ENCODE measurements at places on chromosomes 5 and 9.

GRCh38 chr5:83172655-83173054 lies 95.3 kb downstream of the XRCC4 start:
- no peak for DNase-seq

- no peak for DNase-seq
These were observed 1.1 kb upstream of the NADK2 start for GRCh38 chr5:36242534-36243485.

DNA sequence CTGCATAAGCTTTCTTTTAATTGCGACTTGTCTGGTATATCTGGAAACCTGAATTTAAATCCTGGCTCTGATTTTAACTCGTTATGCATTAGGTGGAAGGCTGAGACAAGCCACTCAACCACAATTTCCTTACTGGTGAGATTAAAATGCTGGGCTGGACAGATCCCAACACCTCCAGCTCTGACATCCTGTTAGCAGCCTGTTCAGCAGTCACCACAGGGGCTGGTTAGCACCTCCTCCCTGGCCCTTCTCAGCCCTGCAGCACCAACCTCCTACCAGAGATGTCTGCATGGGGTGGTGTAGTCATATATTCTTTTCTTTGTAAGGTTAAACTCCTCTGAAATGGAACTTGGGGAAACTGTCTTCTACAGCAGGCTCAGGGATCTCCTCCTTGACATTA lies 156.5 kb upstream of the NFIL3 start:
- no peak for DNase-seq

DNA sequence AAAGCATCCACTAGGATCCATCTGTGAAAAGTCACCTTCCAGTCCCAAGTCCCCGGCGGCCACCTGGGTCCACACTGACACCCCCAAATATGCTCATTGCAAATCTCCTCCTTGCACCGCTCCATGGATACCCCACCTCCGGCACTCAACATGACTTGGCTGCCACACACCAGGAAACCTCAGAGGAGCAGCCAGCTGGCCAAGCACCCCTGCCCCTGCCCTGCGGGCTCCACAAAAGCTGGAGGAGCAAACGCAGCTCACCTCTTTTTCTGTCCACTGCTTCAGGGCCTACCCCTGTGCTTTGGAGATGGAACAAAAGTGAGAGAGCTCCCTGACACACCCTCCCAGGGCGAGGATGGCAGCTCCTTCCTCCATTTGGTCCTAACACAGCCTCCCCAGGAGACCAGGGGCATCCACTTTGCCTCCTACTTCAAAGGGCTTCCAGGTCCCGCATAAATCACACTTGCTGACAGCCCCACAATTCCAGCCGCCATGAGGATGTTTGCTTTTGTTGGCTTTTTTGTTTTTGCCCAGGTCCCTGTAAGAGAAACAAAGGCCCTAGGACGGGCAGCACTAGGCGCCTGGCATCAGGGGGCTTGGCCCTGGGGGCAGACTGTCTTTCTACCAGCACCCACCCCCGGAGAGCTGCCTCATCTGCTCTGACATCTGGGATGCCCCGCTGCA lies 14.8 kb downstream of the ROR2 start:
- DNase-seq = no peak

DNA sequence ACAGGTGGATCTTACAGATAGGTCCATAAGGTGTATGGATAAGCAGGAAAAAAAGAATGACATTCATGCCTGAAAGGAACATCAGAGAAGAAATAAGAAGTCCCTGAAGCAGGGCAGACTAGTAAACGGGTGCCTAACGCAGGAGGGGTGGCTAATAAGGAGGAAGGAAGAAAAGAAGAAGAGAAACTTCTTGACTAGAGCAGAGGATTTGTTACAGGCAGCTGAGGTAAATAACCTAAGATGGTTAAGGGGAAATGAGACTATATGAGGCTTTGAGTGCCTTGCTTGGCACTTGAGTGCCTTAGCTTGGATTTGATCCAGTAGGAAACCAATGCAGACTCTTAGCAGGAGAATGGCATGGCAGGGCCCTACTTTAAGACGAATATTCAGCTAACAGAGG lies 313.5 kb upstream of the PDE4D start:
- no peak for DNase-seq

GRCh38 chr9:123007269-123007668 lies 26.2 kb upstream of the GPR21 start:
- no peak for DNase-seq

DNA sequence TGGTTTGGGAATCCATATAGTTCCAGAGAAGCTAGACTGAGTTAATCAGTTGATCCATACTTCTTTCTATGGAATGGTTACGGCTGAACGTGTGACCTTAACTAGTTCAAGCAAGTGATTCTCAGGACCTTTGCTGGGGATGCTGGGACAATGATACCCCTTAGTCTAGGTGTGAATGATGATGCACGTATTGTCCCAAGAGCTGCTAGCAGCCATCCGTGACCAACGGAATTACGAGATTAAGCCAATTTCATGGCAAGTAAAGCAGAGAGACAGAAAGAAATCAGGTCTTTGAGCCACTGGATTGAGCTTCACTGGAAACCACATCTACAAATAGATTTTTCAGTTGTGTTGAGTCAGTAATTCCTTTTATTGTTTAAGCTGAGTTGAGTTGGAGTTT lies 99.2 kb upstream of the LIFR start:
- no peak for DNase-seq

DNA sequence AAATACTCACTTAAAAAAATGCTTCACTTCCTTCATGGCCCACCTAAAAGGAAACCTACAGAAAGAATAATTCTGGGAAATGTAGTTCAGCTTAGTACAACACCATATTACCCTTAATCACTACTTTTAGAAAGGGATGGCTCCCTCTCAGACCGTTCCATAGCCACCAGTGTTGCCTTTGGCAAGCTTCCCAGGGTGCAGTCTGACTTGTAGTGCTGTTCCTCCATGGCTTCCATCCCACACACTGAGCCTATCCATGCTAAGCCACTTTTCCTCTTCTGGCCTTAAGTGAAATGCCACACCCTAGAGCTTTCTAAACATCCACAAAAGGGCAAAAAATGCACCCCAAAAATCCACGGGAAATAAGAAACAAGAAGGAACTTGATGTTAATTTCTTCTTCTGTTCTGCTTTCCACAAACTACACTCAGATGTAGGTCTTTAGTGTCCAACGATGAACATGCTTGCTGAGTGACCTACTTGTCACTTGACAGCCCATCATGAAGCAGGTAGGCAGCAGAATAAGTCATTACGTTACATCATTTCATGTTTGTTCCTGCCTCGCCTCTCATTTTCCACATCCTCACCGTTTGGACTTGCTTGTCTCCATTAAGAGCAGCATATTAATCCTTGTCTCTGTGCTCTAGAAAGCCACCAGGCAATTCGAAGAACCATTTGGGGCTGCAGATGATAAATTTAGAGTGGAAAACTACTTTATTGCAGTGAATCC lies 391.1 kb upstream of the GRAMD2B start:
- DNase-seq = no peak

DNA sequence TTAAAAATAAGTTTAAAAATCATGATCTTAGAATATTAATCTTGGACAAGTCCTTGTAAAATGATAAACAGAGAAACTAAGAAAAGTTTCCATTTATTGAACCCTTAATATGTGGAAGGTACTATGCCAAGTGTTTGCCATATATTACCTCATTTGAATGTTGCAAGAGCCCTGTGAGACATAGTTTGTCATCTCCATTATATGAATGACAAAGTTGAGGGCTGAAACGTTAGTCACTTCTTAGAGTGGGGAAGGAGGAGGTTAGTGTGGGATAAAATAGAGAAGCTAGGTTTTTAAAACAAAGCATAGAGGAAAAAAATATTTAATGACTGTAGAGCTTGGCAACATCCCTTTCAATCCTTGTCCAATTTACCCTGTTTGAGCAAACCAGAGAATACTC lies 2.0 kb downstream of the TNC start:
- no peak for DNase-seq

DNA sequence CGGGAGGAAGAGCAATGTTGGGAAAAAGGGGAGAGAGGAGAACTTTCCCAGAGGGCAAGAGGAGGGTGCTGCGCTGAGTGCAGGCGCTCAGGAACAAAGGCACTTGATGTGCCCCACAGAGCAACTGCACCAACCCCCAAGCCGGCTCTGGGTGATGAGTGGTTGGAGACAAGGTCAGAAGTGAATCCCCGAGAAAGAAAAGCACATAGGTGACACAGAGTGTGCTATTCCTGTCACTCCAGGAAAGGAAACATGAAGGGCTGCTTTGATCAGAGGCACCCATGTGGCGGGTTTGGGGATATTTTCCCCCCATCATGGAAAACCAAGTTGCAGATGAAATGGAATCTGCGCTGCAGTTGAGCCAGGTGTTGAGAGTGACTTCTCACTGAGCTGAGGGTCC lies 20.7 kb upstream of the SLC25A48 start:
- no peak for DNase-seq

- DNase-seq = no peak
These were observed 456.6 kb downstream of the ARHGEF28 start for GRCh38 chr5:74082512-74083055.

DNA sequence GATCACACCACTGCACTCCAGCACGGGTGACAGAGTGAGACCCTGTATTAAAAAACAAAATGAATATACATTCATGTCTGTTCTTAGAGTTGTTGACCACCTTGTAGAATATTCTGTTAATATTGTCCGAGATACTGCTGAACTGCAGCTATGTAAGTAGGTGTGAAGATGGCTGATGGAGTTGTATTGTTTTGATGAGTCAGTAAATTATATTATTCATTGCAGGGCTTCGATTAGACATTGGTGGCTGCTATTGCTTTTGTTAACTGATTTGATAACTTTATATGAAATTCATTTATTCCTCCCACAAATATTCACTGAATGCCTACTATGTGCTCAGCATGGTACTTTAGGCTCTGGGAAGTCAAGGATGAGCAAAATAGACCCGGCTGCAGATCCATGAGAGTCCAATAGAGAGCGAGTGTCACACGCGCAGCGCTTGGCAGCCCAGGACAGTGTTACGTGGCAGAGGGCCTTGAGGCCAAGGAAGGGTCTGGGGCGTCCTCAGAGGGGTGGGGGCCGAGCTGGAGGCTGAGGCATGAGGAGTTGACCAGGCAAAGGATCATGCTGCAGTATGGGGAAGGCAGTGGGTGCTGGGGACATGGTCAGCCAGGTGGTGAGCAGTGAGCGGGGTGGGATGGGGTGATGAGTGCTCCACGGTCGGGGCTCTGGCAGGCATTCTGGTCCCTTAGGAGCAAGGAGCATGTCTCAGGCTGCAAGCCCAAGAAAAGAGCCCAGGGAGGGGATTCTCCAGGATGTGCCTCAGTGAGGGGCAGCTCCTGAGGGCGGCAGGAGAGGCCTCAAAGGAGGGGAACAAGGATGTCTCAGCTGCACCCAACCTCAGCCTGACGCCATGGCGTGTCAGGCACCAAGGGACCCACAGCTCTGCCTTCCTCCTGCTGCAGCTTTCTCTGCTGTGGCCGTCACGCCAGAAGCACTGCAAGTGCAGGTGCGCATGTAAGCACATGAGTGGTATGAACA lies 243.5 kb downstream of the GADD45G start:
- no peak for DNase-seq

GRCh38 chr9:126515001-126515872 lies 98.5 kb upstream of the LMX1B start:
- no peak for DNase-seq

DNA sequence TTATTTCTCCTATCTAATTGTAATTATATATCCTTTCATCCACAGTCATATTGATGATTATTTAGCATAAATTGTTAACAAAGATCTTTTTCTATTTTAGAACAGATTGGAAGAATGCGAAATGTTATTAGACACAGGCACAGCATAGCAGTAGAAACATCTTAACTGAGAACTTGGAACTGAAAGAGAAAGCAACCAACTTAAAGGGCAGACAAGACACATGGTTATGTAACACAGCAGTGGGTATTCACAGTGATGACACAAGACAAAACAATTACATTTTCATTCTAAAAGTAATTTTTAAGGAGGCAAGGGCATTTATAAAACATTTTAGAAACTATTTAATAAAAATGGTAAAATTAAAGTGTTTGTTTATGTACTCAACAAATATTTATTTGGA lies 57.7 kb upstream of the MEF2C start:
- no peak for DNase-seq

DNA sequence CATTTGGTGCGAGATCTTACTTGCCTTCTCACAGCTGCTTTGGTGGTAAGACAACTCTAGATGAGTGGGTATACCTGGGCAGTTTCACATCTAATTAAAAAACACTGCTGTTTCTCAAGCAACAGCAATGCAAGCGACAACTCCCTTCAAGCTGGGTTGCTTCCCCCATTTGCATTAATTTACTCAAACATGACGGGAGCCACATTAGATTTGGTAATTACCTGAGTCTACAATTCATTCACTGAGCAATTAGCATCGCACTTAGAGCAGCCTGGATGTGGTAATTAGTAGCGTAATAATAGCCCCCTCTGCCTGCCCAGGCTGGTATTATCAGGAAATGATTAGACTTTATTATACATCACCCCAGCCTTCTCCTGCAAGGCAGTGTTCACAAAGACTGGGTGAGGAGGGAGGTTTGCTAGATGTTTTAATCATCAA lies 73.4 kb downstream of the FBXO38 start:
- peak; percentile 43 for DNase-seq

- no peak for DNase-seq
These were observed 35.1 kb downstream of the TGFBI start for GRCh38 chr5:136063778-136064465.

- no peak for DNase-seq
These were observed 7.5 kb upstream of the PAM start for GRCh38 chr5:102747386-102748166.

DNA sequence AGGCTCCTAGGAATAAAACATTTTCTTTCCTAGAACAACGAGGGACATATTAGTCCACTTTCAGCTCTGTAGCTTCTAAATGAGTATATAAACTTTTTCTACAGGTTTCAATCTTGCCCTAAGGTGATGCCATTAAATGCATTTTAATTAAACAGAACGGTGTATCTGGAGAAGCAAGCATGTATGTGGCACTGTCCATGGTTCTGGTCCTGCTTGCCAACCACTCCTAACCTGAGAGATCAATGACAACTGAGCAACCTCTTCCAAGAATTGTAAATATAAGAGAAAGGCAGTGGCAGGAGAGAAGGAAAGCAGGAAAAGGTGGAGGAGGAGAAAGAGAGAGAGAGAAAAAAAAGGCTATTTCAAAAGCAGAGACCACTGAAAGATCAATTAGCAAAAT lies 95.6 kb upstream of the SPOCK1 start:
- DNase-seq = no peak

DNA sequence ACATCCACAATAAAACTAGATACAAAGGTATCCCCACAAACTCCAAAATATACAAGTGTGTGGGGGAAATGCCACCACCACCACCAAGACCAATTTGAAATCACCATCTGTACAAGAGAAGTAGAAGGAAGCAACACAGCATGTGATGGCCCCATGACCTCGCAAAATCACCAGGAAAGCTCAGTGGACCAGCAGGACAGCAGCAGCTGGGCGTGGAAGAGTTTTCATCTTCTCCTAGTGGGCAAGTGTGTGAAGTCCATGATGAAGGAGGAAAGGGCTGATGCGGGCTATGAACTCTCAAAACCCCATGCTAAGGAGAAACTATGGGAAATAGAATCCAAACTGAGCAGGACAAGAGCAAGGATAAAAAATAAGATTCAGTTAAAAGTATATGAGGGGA lies 58.1 kb downstream of the GOLPH3 start:
- DNase-seq = no peak

GRCh38 chr5:107253246-107253645 lies 417.5 kb downstream of the EFNA5 start:
- DNase-seq = no peak

- DNase-seq = no peak
These were observed 316.2 kb upstream of the SMARCA2 start for GRCh38 chr9:1698991-1699390.
